ENCODE measurements at places on chromosomes 4 and X.
A peak's percentile ranks its signal among the peaks of the same experiment; 100 is the strongest.

DNA sequence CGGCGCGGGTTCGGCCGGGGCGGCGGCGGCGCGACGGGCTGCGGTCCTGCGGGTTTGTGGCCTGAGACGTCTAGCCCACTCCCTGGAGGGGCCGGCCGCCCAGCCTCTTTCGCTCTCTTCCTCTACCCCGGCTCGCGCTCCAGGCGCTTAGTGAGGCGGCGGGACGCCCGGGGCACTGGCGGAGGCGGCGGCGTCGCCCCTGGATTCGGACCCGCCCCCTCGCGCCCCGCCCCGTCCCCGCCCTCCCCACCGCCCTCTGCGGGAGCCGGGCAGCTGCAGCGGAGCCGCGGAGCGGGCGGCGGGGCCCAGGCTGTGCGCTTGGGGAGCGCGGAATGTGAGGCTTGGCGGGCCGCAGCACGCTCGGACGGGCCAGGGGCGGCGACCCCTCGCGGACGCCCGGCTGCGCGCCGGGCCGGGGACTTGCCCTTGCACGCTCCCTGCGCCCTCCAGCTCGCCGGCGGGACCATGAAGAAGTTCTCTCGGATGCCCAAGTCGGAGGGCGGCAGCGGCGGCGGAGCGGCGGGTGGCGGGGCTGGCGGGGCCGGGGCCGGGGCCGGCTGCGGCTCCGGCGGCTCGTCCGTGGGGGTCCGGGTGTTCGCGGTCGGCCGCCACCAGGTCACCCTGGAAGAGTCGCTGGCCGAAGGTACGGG lies at the start of gene BMP2K:
Gene BMP2K, plus strand, starts transcription at position 272 of the 650 bp plus-strand sequence. Its CDS starts 194 bp downstream, at position 466.
- peak; percentile 58 for DNase-seq

GRCh38 chr4:153448003-153448731 lies 18.0 kb upstream of the TMEM131L start:
- no peak for DNase-seq

DNA sequence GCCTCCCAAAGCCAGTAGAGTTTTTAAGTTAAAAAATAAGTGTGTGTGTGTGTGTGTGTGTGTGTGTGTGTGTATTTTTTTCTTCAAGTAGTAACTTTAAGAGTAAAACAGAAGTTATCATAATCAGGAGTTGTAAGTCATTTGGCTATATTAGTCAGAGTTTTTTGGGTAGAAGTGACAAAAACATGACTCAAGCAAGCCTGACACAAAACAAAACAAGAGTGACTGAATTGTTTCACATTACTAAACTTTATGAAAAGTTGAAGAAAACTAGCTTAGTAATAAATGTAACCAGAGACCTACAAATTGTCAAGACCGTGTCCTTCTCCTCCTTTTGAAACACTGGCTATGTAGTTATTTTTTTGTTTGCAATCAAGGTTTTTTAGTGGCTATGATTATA lies 738.0 kb upstream of the PITX2 start:
- no peak for DNase-seq

DNA sequence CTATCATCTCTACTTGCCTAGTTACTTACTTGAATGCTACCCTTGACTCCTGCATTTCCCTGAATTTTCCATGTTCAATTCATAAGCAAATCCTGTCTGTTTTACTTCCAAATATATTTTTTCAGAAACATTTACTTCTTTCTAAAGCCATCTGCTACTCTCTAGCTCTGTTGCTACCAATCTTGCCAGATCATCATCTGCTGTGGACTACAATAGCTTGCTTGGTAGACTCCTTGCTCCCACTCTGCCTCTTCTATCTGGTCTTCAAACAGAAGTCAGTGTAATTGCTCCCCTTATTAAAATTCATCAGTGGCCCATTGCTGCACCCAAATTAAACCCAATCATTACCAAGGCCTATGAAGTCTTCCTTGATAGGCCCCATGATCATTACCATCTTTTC lies 151.6 kb upstream of the HPGD start:
- DNase-seq = no peak

DNA sequence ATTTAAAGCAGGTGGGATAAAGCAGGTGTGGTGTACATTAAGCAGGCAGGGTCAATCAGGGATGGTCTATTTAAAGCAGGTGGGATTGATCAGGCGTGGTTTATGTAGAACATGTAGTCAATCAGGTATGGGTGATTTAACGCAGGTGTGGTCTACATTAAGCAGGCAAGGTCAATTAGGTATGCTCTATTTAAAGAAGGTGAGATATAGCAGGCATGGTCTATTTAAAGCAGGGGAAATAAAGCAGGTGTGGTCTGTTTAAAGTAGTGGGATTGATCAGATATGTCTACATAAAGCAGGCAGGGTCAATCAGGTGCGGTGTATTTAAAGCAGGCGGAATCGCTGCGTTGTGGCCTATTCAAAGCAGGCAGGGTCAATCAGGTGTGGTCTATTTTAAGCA lies 88.6 kb upstream of the MXRA5 start:
- no peak for DNase-seq

DNA sequence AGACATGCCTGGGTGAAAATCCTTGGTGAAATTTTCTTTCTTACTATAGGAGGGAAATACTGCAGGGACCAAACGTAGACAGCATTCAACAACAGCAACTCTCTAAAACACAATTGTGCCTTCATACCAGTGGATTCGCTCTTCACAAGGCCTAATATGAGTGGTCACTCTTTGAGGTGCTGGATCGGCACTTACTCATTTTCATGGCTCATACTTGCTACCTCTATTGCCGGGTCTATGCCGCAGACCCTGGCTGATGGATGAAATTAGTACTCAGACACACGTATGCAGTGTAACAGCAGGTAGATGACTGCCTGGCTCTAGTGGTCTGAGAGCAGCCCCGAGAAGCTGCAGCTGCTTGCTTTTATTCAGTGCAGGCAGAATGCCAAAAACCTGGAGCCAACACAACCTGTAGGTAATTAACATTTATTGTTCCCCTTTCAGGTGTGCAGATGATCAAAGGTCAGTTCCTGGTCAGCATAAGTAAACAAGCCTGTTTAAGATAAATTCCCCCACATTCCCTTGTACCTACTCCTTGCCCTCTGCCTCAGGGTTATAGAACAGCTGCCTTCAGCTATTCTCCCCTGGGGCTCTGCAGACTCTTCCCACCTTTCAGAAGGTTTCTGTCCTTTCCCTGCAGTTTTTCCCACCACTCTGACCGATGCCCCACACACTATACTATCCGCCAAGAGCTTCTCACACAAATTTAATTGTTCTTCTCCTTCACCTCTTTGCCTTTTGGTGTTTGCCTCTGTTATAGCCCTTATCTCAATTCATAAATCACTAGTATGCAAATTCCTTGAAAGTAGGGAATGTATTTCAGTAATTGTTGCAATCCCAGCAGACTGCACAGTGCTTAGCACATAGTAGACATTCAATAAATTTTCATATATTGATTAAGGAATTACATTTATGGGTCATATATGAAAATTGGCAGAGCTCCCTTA lies 210.0 kb downstream of the SPANXN3 start:
- no peak for DNase-seq
